ENCODE measurements at places on chromosomes 11 and 22. TPM values are rescaled to one million over a fixed set of nuclear protein-coding genes. Genes with fewer than 3 reads are reported as not detected.

The HTR3A gene
- not detected for total RNA-seq

The YPEL1 gene
- total RNA-seq, result 18.4 TPM

The MACROD1 gene
- 39.0 TPM for total RNA-seq

The LTO1 gene
- 35.8 TPM for total RNA-seq

GRCh38 chr11:113091481-113091780, 130.2 kb downstream of the NCAM1 start:
- no peak for DNase-seq

DNA sequence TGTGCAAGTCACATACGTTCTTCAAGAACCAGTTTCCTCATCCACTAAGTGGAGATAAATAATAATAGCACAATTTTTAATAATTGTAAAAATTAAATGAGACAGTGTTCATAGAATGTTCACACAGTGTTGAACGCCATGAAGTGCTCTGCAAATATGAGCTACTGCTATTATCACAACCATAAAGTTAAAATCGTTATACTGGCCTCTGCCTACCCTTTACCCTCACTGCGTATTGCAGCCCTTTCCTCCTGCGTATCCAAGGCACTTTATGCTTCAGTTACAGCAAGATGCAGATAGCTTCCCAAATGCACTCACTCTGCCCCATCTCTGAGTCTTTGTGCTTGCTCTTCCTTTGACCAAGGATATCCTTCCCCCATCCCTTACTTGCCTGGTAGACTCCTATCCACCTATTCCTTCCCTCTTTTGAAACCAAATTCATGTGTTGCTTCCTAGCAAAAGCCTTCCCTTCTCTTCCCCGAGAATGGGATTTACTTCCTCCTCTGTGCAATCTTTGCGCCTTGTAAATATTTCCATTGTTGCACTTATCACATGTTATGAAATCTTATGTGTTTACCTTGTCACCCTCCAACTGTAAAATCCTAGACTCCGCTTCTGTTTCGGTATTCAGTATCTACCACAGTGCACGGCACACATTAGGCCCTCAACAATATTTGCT, 196.9 kb downstream of the ADAMTS15 start:
- no peak for DNase-seq

GRCh38 chr22:38984224-38984623, 2.1 kb downstream of the APOBEC3B start:
- DNase-seq, result no peak

DNA sequence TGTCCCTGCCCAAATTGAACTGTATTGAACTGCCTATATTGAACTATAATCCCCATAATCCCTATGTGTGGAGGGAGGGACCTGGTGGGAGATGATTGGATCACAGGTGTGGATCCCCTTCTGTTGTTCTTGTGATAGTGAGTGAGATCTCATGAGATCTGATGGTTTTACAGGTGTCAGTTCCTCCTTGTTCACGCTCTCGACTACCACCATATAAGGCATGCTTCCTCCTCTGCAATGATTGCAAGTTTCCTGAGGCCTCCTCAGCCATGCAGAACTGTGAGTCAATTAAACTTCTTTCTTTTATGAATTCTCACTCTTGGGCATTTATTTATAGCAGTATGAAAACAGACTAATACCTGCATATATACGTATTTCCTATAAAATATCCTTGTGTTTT, 206.5 kb upstream of the PDGFD start:
- DNase-seq, result no peak
